Aorta (tissue), 5 donors: ENCODE measurements at places on chromosomes 12 and 14. TPM values are rescaled to one million over a fixed set of nuclear protein-coding genes. Genes with fewer than 3 reads are reported as not detected.

DNA sequence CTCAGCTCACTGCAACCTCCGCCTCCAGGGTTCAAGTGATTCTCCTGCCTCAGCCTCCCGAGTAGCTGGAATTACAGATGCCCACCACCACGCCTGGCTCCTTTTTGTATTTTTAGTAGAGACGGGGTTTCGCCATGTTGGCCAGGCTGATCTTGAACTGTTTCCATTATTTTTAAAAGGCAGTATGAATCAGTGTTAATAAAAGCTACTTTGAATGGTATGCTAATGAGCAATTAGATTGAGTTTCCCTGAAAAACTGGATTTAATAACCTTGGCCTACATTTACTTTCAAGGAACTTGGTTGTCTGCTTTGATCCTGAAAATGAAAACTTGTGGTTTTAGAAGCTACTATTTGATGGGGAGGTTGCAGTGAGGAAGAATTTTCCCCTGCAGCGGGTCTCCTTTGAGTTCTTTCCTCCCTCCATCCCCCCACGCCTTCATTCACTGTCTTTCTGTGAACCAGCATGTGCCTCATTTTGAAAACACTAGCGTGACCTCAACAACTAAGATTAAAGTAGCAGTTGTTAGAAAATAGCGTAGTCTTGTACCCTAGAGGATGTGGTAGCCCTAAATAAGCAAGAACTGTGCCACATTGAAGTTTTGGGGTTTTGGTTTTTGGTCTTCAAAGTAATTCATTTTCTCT, 17.8 kb upstream of the RPS6KA5 start:
- H3K27ac ChIP-seq, result no peak overlapping the region
- no peaks in the 10 kb centered on the region for H3K4me1 ChIP-seq
- no peaks in the 10 kb centered on the region for H3K36me3 ChIP-seq
- H3K4me3 ChIP-seq, result no peak overlapping the region
- H3K27me3 ChIP-seq, result no peaks in the 10 kb centered on the region
- no peak for DNase-seq

- H3K36me3 ChIP-seq, result no peaks in the 10 kb centered on the region
- no peak for DNase-seq
- no peaks in the 10 kb centered on the region for H3K4me1 ChIP-seq
These were observed 12.5 kb upstream of the RCOR1 start for GRCh38 chr14:102579696-102580549.

GRCh38 chr12:114481200-114481535, 75.2 kb upstream of the TBX5 start:
- no peak overlapping the region for H3K27ac ChIP-seq
- DNase-seq, result no peak
- H3K4me1 ChIP-seq, result no peaks in the 10 kb centered on the region
- no peaks in the 10 kb centered on the region for H3K36me3 ChIP-seq

SCARB1 gene
- total RNA-seq, result 38.5 TPM
